ENCODE measurements at places on chromosomes 4 and X.

DNA sequence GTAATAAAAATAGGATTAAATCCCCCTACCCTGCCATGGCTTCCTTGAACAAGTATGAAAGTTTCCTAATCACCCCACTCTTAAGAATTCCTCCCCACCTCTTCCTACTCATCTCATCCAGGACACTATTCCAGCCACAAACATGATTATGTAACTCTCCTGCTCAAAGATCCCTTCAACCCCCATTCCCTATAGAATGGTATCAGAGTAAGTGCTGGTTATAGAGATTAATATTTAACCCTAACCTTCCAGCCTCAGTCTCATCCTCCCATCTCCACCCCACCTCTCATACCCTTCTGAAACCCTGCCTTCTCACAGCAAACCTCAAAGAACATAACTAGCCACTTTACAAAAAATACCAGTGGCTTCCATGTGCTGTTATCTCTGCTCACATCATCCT, 155.1 kb downstream of the PPP3CA start:
- DNase-seq: no peak

- DNase-seq: no peak
These were observed 38.2 kb upstream of the MTNR1A start for GRCh38 chr4:186593587-186593973.

DNA sequence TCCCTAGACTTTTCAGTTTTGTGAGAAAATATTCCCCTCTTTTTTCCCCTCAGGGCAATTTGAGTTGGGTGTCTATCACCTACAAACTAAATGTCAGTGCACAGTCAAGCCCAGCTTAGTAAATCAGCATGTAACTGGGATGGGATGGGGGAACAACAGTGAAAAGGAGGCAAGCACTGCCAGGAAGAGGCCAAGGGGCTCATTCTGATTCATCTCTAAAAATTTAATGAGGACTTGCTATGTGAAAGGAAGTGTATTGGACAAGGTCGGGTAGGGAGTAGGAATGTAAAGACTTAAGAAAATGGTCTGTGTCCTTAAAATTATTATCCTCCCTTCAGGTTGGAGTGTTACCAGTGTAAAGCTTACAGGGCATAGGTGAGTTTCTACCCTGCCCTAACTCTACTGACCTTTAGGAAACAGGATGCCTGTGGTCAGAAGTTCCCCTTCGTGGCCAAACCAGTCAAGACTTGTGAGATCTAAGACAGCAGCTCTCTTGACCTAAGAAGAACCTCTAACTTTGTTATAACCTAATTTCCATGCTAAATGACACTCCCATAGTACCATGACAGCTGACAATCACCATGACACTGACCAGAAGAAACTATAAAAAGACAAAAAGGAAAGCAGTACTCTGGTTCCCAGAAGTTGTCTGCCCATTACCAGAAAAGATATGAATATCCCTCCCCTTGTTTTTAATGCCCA, 194.4 kb upstream of the LDB2 start:
- DNase-seq: no peak

GRCh38 chr4:3112609-3113469, 38.4 kb downstream of the HTT start:
- DNase-seq: no peak

GRCh38 chrX:149473092-149473491, 32.0 kb downstream of the IDS start:
- no peak for DNase-seq

Measured in GM06990 (cell line).